Smooth muscle cell of the umbilical artery (primary cell): ENCODE measurements at places on chromosomes 7 and 10. TPM values are rescaled to one million over a fixed set of nuclear protein-coding genes. Genes with fewer than 3 reads are reported as not detected.

The CALHM2 gene
- total RNA-seq: 9.2 and 12.1 TPM in 2 replicates

The NPC1L1 gene
- total RNA-seq: under 0.01 TPM in 1 of 2 replicates, not detected in the other

The HECW1 gene
- total RNA-seq: not detected in 2 replicates

The ZNF736 gene
- 10.4 and 10.5 TPM in 2 replicates for total RNA-seq

The ZNF488 gene
- under 0.01 TPM in 1 of 2 replicates, not detected in the other for total RNA-seq

The NEBL gene
- total RNA-seq: under 0.01 and 0.09 TPM in 2 replicates

The GPR22 gene
- total RNA-seq: not detected in 2 replicates

The POLR2J gene
- total RNA-seq: 16.0 and 16.1 TPM in 2 replicates

The CNNM1 gene
- total RNA-seq: under 0.01 and 0.14 TPM in 2 replicates

The CDNF gene
- total RNA-seq: 0.51 and 0.59 TPM in 2 replicates

The NXPH1 gene
- not detected in 2 replicates for total RNA-seq

The MRPS24 gene
- 37.0 and 67.1 TPM in 2 replicates for total RNA-seq

The SLC18A3 gene
- total RNA-seq: not detected in 2 replicates

The KDM7A gene
- total RNA-seq: 4.8 and 5.2 TPM in 2 replicates

The SHH gene
- total RNA-seq: not detected in 2 replicates

The ZC3HAV1L gene
- total RNA-seq: 17.5 and 20.2 TPM in 2 replicates

The SPDYE6 gene
- total RNA-seq: not detected in 2 replicates

The TSPAN14 gene
- 11.0 and 51.6 TPM in 2 replicates for total RNA-seq

The RNLS gene
- total RNA-seq: 5.9 and 8.1 TPM in 2 replicates

The VGF gene
- 3.0 and 20.7 TPM in 2 replicates for total RNA-seq
